ENCODE measurements at places on chromosomes 16 and 17.

DNA sequence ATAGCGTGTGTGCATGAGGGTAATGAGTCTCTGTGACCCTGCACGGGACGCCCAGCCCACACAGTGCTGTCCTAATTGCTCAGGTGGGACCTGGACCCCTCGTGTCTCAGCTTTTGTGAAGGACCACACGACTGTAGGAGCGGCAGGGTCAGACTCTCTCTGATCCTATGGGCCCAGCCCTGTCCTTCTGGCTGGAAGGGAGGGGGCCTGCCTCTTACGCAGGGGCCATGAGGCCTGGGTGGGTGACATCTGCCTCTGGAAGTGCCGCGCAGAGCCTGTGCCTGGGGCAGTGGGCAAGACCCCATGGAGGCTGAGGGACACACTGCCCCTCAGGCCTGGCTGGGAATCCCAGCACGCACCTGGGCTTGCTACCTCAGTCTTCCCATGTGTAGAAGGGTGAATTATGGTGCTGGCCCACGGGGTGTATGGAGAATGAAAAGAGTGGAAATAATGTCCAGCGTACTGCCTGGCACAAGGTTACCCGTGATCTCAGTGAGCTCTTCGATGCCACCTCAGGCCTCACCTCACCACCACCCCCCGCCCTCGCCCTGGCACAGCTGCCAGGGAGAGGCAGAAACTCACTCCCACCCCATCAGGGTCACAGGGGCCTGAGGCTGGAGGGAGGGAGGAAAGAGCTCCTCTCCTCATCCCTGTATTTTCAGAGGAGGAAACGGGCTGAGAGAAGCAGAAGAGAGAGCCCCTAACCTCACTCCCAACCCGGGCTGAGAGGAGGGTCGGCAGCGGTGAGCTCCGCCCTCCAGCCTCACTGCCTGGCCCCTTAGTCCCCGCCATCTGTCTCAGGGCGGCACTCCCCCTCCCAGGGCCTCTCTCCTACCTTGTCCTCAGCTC is 27.1 kb upstream of the DBNDD1 start:
- no peak for DNase-seq

- no peak for DNase-seq
These were observed 51.5 kb downstream of the NTN1 start for GRCh38 chr17:9072696-9073339.

DNA sequence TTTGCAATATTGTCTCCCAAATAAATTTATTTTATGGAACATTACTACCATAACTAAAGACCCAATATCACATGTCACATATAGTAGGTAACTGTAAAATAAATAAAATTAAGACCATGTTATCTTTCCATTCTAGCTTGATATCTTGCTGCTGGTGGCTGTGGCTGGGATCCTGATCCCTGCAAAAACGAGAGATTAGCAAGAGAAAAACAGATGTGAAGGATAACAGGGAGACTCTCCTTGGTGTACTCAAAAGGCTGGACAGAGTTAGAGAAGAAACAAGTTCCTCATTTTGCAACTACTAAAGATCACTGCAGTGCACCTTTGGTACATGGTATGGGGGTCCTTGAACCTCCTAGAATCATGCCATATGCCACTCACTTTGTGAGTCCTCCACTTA is 49.7 kb downstream of the ARHGAP27 start:
- DNase-seq, result no peak

- no peak for DNase-seq
These were observed 56.7 kb downstream of the METRNL start for GRCh38 chr17:83136156-83136555.

DNA sequence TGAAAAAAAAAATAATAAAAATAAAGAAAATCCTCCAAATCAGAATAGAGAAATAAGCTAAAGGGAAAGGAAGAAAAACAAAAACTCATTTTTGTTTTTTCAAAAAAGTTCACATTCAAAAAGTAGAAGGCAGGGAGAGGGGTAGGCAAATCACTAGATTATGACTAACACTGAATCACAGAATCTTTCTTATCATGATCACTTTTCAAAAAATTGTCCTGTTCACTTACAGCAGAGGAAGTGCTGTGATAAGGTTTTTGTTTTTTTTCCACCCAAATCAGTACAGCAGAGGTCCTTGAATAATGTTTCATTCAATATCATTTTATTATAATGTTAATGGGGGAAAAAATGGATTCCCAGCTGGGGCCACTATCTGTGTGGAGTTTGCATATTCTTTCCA is 106.4 kb downstream of the CA4 start:
- no peak for DNase-seq

GRCh38 chr16:856101-856500 is 55.6 kb upstream of the GNG13 start:
- DNase-seq, result no peak

DNA sequence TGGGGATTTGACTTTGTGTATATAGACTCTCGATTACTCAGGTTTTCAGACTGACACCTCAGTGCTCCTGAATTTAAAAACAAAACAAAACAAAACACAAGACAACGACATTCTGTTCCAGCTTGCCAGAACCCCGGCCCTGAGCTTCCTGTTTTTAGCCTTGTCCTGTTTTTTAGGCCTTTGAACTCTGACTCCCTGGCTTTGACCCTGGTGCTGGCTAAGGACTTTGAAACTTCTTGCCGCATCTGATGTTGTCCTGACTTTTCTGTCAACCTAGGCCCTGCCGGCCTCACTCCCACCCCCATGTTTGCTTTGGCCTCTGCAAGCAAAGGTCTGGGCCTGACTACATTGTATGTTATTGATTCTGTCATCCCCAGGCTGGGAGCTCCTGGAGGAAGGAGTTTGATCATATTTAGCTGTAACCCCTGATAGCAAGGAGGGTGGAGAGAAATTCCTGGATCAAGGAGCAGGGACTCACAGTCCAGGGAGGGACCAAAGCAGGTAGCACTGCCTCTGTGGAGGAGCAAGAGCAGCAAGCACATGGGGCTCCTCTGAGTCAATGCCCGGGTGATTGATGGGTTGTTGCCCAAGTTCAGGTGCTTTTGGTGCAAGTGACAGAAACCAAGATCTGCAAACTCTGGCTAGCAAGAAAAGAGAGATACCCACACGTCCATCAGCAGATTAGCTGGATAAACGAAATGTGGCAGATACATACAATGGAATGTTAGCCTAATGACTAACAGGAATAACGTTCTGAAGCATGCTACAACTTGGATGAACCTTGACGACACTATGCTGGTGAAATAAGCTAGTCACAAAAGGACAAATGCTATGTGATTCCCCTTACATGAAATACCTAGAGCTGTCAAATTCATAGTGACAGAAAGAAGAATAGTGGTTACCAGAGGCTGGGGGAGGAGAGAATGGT is 7.7 kb downstream of the CCL16 start:
- no peak for DNase-seq

- no peak for DNase-seq
These were observed 18.6 kb downstream of the GRIN2C start for GRCh38 chr17:74840989-74841666.

GRCh38 chr16:16143038-16143763 is 80.1 kb downstream of the ABCC6 start:
- no peak for DNase-seq

DNA sequence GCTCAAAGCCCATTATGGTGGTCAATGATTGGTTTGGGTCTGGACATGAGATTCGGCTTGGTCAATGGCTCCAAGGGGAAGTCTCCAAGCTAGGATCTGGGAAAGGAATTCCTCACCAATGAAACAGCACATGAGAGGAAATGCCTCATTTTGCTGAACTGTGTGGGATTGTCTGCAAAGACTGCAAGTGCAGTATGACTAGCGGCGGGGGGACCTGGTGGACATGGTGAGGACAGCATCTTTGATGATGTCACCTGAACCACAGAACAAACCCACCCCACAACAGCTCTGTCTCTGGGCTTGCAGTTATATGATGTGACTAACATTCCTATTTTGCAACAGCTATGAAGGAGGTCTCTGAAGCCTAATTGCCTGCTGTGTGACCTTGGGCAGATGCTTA is 50.6 kb upstream of the NKD1 start:
- no peak for DNase-seq

- DNase-seq, result no peak
These were observed 16.7 kb downstream of the CTRL start for GRCh38 chr16:67914758-67915495.

- no peak for DNase-seq
These were observed 114.6 kb downstream of the PRKCB start for GRCh38 chr16:23950291-23950894.

GRCh38 chr17:66713533-66714042 is 121.3 kb upstream of the CACNG5 start:
- no peak for DNase-seq

GRCh38 chr17:40095944-40096791 is 4.2 kb downstream of the NR1D1 start:
- peak; percentile 69 for DNase-seq

DNA sequence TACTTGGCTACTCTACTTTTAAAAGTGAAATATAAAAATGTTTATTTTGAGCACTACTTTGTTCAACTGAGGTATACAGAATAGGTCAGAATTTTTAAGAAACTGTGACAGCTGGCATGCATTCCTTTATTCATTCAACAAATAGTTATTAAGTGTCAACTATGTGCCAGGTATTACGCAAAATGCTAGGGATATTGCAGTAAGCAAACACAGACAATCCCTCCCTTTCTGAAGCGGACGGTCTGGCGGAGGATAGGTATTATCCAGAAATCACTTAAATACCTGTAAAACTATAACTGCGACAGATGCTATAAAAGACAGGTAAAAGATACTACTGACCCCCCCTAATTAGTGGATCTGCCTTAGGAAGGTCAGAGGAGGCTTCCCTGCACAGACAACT is 26.1 kb downstream of the METTL16 start:
- no peak for DNase-seq

DNA sequence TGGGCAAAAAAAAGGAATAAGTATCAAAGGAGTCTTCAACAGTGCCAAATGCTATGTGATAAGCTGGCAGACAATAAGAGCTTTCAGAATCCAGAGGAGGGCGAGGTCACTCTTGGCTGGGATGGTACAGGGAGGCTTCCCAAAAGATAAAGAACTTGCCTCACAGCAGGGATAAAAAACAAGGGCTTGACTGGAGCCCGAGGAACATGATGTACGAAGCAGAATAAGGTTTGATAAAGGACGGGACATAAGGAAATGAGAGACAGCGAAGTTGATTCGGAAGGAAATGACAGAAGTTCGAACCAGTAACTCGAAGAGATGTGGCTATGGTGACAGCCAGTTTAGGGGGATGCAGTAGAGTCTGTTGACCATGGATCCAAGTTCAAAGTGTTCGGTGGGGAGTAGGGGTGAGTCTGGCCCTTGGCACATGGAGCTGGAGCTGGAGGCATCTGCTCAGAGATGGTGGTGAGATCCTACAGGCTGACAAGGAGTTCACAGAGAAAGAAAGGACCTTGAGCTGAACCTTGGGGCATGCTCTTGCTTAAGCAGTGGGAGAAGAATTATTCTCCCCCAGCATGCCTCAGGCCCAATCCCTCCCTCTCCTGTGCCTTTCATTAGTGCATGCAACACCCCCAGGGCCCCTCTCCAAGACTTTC is 137.6 kb upstream of the RCVRN start:
- no peak for DNase-seq

GRCh38 chr17:79985943-79986391 is 49.7 kb downstream of the TBC1D16 start:
- DNase-seq, result no peak

DNA sequence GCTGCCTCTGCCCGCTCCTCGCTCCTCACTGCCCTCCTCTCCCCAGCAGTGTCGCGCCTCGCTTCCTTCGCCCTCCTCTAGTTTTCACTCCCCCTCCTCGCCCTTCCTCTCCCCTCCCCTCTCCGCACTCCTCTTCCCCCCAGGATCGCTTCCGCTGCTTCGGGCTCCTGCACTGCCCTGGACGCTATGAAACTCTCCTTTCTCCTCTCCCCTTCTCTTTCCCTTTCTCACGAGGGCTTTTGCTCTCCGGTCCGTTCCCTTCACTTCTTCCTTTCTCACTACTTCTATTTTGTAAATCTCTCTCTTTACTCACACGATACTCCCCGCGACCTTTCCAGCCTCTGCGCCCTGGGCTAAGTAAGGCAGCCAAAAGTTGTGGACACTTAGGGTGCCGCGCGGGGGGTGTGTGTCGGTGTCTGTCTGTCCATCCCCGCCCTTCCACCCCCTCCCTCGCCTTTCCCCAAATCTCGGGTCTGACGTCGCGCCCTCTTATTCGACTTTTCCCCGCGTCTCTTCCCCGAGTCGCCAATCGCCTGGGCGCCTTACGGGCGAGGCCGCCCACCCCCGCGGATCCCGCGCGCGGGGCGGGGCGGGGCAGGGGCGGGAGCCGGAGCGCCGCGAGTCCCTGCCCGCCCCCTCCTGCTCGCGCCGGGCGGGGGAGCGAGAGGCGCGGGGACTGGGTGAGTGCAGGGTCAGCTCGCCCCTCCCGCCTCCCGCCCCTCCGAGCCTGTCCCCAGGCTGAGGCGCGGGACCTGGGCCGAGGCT is at the start of gene IRX3:
TSS of gene IRX3 (minus strand) at position 422 of the 765 bp plus-strand sequence. CDS start 737 bp downstream, outside the sequence.
- no peak for DNase-seq

DNA sequence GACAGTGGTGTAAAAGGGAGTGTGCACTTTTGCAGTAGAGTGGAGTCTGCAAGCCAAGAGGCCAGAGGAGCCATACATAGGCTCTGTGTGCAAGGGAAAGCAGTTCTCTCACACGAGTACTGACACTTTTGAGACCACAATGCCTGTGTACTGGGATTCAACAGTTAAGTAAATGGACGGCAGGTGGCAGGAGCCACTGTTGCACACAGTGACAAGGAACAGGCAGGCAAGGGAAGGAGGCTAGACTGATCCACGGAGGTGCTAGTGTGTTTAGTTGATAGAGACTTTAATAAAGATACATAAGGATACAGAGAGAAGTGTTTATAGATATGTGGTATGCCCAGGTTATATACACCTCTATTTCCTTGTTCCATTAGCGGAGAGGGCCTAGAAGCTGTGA is 67.0 kb downstream of the MPRIP start:
- DNase-seq, result peak; percentile 23

- DNase-seq, result no peak
These were observed 6.7 kb upstream of the ABCC3 start for GRCh38 chr17:50627782-50628601.

DNA sequence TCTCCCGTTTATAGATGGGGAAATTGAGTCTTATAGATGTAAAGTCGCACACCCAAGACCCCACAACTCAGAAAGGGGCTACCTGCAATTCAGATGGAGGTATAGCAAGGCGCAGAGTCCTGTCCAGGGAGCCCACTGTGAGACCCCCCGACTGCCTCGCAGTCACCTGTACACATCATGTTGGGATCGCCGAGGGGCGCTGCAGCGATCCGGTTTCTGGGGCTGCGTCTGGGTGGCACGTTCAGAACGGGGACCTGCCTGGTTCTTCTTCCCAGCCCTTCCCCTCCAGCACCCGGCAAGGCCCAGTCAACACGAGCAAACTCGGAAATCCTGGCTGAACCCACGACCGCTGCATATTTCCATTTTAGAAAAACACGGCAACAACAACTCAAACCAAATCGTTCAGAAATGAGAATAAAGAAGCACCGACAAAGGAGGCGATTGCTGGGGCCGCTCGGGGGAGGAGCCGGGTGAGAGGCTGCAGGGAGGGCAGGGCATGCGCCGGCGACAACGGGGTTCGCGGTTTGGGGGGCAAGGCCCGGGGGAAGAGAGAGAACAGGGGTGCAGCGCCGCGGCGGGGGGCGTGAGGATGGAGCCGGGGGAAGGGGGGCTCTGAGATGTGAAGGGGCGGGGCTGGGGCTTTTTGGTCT is 643 bp downstream of the HSDL1 start:
- DNase-seq, result peak; percentile 36

GRCh38 chr16:67025210-67025550 is 3.8 kb upstream of the CBFB start:
- DNase-seq, result no peak
